NCI-H1436 treated with DMSO at 0.1 percent for 48 hours (cell line): ENCODE measurements at places on chromosomes 2 and 18.

DNA sequence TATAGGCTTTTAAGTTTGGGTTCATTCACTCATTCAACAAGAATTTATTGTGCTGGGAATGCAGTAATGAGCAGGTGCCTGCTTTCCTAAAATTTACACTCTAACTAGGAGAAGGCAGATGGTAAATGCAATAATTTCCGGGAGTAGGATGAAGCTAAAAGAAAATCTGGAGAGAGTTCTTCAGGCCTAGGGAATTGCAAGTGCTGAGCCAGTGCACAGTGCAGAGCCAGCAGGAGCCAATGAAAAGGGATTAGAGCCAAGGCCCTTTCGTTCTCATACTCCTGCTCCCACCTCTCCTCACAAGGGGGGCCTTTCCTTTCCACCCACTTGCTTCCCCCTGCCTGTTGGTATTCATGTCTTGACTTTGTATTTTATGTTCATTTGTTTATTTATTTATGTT lies 55.1 kb downstream of the CFAP221 start:
- no peak for DNase-seq

GRCh38 chr2:192634557-192634956 lies 439.8 kb upstream of the TMEFF2 start:
- no peak for DNase-seq

DNA sequence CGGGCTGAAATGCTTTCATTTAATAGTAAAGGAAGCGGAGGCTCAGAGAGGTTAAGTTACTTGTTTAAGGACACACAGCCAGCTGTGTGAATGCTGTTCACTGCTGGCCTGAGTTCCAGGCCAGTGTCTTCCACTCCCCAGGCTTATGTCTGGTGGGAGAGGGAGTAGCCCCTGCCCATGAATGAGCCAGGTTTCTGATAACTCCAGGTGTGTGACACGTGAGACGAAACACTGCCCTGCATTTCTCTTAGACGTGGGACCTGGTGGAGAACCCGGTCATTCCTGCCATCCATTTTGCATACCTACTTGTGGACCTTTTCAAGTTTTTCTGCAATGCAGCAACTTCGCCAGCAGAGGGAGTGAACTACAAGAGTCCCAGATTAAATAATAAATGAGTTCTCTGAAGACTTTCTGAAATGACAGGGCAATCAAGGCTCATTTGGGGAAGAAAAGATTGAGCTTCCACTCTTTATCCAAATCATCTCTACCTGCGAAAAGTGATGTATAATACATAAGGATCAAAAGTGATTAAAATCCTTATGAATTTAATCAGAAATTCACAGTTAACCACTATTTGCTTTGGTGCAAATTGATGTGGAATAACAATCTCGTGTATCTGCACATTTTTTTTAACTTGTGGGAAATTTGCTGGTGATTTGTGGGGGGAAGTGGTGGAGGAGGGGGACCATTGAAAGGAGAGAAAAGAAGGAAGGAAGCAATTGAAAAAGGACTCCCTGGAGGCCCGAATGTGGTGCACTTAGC lies 79.4 kb upstream of the ASB18 start:
- DNase-seq = no peak

DNA sequence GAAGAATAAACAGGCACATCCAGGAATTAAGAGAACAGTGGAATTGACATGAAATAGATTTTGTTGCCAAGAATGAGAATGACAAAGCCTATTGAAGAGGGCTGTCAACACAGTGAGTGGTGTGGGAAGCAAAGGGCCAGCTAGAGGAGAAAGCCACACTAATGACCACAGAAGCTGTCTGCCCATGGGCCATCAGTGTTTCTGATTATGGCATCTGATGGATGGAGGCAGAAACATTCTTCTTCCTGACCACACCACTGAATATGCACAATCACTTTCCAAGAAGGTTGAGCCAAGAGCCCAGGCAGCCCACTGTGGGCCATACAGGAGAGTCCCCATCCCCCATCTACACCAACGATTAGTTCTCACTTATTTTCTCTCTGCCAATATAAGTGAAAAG lies 146.0 kb upstream of the SH3BP4 start:
- DNase-seq = no peak

DNA sequence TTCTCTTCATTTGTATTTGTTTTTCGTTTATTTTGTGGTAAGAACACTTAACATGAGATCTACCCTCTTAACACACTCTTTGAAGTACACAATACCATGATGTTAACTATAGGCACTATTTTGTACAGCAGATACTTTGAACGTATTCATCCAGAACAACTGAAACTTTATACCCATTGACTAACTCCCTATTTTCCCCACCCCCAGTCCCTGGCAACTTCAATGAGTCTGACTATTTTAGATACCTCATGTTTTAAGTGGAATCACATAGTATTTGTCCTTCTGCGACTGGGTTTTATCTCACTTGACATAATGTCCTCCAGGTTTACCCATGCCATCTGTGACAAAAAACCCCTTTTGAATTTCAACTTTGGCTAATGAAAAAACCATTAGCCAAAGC lies 356.3 kb upstream of the CDH20 start:
- DNase-seq = no peak

- no peak for DNase-seq
Observed at GRCh38 chr2:68250196-68250595, 2.1 kb downstream of the PPP3R1 start.

DNA sequence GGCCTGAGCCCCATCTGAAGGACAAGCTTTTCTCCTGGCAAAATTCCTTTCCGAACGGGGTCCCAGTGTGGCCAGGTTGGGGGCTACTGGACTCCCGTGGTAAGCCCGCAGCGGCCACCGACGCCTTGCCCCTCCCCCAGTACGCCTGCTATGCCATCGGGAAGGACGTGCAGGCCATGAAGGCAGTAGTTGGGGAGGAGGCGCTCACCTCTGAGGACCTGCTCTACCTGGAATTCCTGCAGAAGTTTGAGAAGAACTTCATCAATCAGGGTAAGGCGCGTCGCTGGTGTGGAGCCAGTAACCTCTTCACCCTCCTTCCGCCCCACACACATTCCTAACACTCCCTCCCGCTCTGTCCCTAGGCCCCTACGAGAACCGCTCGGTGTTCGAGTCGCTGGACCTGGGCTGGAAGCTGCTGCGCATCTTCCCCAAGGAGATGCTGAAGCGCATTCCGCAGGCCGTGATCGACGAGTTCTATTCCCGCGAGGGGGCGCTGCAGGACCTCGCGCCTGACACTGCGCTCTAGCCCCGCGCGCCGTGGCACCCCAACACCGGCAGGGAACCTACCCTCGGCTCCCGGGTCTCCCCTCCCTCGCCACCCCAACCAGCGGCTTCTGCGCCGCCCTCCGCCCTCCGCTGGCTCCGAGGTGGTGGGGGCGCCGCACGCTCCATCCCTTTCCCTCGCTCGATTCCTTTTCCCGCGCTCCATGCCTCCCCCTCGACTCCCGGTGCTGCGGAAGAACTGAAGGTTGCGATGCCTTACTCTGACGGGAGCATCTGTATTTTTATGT lies 13.6 kb upstream of the ANKRD53 start:
- DNase-seq = no peak

GRCh38 chr2:68770271-68771111 lies 35.9 kb downstream of the ARHGAP25 start:
- DNase-seq = no peak

DNA sequence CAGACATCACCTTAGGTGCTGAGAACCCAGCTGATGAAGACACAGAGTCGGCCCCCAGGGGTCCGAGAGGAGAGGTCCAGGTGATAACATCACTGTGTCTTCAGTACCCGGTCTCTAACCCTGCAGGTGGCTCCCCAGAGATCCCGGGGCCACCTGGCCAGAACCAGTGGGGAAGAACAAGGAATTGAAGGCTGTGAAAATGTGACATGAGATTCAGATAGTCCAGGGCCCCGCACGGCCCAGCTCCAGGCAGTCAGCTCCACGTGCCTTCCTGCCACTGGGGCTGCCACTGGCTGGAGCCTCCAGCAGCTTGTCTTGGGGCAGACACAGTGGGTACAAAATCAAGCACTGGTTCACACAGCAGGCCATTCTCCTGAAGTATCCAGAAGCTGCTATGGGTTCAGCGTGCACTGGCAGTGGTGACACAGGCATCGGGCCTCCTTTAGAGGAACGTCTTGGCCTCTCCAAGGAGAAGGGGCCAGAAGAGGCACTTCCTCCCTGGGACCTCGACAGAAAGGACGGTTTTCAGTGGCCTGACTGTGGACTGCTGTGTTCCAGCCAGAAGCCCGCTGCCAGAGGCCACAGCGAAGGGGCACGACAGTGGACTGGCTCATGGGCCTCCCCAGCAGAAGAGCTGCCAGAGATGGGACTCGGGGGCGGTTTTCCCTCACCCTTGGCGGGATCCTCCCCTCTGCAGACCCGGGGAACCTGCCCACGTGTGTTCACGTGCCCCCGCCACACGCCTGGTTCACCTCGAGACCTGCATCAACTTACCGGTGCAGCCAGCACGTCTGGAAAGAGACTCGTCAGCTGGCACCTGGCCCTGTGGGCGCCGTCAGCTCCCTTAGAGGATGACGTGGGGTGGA lies 150.4 kb downstream of the HDAC4 start:
- DNase-seq = no peak

DNA sequence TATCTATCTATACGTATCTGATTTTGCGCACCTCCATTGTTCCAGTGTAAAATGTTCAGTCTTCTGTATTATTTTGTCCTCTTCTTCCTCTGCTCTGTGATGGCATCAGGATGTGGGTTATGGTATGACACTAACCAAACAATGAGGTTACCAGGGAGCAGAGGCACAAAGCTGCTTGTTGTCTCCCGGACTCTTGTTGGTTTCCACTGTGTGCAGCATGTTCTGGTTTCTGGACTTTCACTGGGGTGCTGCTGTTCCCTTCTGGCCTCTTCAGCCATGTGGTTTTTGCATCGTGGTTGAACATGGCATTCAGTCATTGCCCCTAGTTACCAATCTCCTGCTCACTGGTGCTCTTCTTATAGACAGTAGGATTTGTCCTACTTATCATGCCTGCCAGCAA lies 665.9 kb downstream of the CBLN2 start:
- DNase-seq = no peak

GRCh38 chr2:239081046-239081445 lies 233.2 kb downstream of the TWIST2 start:
- DNase-seq = no peak

DNA sequence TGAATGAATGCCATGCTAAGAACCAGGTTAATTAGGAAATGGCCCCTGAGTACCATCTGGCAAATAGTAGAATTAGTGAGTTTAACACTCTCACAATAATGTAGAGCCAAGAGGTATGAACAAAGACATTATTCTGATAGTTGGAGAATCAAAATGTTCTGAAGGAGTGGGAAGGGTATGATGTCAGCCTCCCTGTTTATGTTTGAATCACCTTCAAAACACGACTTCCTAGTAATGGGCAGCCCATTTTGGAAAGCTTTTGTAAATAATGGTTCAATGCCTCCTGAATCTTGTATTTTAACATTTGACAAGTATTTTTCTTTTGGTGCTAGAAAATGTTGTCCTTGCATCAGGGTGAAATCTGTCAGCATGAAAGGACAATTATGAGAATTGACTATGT lies 108.3 kb downstream of the DSEL start:
- DNase-seq = no peak

DNA sequence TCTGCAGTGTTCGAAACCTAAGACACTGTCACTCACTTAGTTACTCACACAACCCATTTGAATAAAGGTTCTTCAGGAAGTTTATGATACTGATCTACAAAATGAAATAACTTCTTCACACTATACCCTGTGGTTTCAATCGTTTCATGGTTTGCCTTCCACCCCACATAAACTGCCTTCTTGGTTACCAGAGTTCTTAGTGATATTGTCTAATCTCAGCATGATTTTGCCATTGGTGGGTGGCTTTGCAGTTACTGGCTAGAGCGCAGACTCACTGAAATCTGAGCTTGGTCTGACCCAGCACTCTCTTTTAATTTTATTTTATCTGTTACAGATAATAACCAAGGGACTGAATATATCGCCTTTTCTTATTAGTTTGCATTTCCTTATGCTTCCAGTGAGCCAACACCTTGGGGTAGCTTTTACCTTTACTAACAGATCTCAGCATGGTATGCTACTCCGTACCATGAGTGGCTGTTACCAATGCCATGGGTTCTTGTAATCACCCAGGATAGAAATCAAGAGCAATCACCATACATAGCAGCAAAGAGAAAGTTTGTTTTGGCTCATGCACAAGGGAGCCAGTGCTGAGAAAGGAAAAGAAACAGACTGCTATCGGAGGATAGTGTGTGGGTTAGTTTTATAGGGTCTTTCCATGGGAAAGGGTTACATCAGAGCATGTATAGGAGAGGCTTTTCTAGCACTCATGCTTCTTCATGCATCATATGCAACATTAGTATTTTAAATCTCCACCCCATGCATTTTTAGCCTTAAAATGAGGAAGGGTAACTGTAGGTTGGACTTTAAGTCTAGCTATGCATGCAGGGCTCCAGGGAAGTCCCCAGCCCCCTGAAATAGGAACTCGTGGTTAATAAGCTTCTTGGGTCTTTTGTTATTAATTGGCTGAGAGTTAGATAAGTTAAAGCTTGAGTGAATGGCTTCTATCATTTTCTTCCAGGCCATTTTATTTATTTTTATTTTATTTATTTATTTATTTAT lies 33.3 kb downstream of the ANXA4 start:
- no peak for DNase-seq

GRCh38 chr2:110702514-110703380 lies 24.9 kb upstream of the BUB1 start:
- DNase-seq = no peak

DNA sequence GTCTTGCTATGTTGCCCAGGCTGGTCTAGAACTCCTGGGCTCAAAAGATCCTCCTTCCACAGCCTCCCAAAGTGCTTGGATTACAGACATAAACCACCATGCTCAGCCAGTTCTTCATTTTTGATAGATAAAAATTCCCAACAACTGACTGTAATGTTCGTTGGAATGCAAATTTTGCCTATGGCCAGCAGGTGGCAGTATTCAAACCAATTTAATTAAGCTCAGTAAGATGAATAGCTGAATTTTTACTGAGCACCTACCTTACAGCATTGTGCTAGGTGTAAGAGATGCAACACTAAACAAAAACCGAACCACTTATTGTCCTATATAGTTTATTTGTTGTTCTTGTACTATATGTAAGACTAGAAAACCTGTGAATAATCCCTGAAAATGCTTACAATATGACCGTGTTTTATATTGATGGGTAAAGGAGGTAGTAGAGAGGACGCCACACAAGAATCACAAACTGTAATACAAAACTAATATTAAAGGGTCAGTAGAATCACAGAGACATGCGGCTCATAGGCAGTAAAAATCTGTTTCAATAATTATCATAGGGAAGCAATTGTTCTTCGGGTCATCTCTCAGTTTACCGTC lies 8.2 kb upstream of the TMEM182 start:
- DNase-seq = no peak
